H4 (cell line): ENCODE measurements at places on chromosomes 4 and X. TPM values are rescaled to one million over a fixed set of nuclear protein-coding genes. Genes with fewer than 3 reads are reported as not detected.

GRCh38 chr4:39994406-39994805 lies 16.7 kb upstream of the PDS5A start:
- DNase-seq = no peak

GRCh38 chr4:41865306-41865980 lies 69.8 kb upstream of the TMEM33 start:
- DNase-seq = no peak

GRCh38 chrX:53882331-53882730 lies 161.9 kb downstream of the PHF8 start:
- peak; percentile 90 for DNase-seq

DNA sequence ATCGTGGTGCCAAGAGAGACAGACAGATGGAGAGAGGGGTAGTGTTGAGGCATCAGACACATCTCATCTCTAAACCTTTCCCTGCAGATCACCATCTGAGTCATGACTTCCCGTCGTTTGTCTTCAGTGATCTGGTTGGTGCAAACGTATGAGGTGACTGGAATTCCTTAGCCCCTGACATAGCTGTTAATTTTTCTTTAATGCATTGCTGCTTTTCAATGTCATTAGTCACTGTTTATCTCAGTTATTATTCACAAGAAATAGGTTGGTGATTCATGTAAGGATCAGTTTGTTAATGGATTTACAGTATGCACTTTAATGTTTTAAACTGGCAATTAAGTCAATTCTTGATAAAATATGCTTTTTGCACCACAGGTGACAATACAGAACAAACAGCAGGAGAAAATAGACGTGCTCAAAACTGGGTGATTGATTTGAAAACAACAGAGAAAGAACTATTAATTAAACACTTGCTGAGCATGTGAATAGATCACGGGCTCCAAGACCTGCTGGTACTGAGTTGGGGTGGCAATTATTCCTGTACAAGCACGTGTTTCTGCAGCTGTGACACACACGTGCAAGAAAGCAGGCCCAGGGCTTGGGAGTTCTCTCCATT lies 1.3 kb upstream of the TMEM154 start:
- no peak for DNase-seq

Gene ETDA
- not detected in 2 replicates for total RNA-seq

Gene PRSS48
- total RNA-seq = not detected in 2 replicates
